ENCODE measurements at places on chromosomes 16 and 17.

GRCh38 chr16:85848986-85849385 lies 49.5 kb downstream of the COX4I1 start:
- DNase-seq, result no peak

- DNase-seq, result no peak
Measured at GRCh38 chr16:46717692-46718091, 28.2 kb downstream of the ORC6 start.

DNA sequence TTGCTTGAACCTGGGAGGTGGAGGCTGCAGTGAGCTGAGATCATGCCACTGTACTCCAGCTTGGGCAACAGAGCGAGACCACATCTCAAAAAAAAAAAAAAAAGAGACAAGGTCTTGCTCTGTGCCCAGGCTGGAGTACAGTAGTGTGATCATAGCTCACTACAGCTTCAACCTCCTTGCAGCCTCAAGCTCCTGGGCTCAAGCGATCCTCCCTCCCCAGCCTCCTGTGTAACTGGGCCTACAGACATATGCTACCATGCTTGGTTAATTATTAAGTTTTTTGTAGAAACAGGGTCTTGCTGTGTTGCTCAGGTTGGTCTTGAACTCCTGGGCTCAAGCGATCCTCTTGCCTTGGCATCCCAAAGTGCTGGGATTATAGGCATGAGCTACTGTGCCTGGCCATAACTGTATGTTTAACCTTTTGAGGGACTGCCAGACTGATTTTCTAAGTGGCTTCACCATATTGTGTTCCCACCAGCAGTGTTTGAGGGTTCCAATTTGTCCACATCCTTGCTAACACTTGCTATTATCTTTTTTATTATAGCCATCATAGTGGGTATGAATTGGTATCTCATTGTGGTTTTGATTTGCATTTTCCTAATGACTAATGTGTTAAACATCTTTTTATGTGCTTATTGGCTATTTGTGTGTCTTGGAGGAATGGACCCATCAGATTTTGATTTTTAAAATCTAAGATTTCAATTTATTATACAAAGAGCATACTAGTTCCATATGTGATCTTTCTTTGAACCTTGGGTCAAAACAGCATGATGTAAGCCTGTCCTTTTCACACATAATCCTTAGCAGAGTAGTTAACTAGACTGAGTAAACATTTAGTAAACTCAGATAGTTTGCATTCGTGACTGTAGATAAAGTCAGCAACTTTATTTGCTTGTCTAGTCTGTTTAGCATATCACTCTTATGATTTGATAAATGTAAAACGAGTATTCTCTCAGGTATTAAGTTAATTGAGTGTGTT lies 38.1 kb upstream of the KPNB1 start:
- no peak for DNase-seq

DNA sequence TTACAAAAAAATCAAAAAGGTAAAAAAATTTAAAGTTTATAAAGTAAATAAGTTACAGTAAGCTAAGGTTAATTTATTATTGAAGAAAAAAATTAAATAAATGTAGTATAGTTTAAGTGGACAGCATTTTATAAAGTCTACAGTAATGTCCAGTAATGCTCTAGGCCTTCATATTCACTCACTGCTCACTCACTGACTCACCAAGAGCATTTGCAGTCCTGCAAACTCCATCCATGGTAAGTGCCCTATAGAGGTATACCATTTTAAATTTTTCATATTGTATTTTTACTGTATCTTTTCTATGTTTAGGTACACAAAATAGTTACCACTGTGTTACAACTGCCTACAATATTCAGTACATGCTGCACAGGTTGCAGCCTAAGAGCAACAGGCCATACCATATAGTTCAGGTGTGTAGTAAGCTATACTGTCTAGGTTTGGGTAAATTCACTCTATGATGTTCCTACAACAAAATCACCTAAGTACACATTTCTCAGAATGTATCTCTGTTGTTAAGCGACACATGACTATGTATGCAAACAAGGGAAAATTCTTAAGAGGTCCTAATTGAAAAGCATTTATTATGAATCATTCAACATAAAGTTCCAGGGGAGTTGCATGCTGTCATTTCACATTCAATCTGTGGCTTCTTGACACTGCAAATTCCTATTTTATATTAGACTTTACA lies 92.3 kb downstream of the SPAG9 start:
- DNase-seq, result no peak

GRCh38 chr17:82234211-82235055 lies 5.6 kb downstream of the SLC16A3 start:
- DNase-seq, result peak; percentile 45

- DNase-seq, result no peak
Measured at GRCh38 chr17:73043686-73044581, 48.6 kb downstream of the SLC39A11 start.

DNA sequence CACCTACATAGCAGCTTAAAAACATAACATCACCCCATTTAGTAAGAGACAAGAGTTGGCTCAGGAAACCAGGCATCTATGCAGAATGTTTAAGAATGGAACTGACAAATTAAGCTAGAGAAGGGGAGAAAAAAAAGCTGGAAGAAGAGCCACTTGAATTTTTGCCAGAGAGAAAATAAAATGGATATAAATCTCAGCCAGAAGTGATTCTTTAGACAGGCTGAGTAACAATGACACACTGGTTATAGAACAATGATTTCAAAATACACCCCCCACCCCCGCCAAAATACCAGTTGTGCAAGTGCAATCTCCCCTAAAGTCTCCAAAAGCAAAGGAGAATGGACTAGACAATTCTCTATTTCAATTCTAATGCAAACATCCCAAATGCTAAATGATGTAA lies 22.4 kb downstream of the LSM12 start:
- no peak for DNase-seq

- no peak for DNase-seq
Measured at GRCh38 chr17:11882716-11883115, 114.6 kb downstream of the ZNF18 start.

DNA sequence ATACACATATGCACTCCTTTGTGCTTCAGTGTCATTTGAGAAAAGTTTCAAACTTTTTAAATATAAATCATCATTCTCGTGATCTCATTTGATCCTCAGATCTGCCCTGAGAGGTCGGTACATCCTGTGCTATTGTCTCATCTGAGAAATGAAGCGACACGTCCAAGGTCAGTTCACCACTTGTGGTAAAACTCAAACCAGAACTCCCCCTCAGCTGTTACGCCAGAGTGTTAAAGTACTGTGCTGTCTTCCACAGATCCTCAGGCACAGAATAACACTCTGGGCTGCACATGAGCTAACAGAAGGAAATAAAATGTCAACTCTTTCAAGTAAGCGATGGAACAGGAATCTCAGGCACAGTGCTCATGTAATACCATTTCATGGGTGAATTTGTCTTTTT lies 31.4 kb downstream of the ANKFN1 start:
- no peak for DNase-seq

DNA sequence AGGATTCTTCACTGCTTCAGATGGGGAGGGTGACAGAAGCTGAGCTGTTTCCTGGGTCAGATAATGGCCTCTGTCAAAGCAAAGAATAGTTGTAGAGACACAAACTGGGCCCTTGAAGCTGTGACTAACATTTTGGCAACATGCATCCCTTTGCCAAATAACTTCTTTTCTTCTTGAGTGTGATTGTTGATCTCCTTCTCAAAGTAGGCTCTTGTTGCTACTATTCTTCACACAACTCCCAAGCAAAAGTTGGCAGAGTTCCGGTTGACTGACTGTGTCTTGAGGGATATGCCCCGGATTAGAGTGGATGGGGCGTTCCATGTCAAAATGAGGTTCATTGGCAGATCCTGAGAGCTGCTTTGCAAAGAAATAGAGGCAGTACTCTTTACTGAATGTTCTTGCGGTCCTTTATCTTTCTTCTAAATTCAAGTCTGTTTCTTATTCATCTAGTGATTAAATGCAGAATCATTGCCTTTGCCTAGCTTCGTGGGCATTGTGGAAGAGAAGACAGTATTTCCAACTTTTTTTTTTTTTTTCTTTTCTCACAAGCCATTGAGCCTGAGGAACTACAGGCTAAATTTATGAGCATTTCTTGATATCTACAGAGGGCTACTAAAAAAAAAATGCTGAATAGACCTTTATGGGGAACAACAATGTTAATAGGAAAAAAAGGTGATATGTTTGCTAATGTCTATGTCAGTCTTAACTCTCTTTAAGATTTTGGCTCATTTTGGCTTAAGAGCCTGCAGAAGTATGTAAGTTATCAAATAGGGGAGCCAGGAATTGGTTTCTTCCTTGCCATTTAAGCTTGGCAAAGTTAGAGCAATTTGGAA lies 5.8 kb downstream of the WIPF2 start:
- DNase-seq, result no peak

GRCh38 chr17:31967648-31968047 lies 30.8 kb downstream of the SUZ12 start:
- no peak for DNase-seq

DNA sequence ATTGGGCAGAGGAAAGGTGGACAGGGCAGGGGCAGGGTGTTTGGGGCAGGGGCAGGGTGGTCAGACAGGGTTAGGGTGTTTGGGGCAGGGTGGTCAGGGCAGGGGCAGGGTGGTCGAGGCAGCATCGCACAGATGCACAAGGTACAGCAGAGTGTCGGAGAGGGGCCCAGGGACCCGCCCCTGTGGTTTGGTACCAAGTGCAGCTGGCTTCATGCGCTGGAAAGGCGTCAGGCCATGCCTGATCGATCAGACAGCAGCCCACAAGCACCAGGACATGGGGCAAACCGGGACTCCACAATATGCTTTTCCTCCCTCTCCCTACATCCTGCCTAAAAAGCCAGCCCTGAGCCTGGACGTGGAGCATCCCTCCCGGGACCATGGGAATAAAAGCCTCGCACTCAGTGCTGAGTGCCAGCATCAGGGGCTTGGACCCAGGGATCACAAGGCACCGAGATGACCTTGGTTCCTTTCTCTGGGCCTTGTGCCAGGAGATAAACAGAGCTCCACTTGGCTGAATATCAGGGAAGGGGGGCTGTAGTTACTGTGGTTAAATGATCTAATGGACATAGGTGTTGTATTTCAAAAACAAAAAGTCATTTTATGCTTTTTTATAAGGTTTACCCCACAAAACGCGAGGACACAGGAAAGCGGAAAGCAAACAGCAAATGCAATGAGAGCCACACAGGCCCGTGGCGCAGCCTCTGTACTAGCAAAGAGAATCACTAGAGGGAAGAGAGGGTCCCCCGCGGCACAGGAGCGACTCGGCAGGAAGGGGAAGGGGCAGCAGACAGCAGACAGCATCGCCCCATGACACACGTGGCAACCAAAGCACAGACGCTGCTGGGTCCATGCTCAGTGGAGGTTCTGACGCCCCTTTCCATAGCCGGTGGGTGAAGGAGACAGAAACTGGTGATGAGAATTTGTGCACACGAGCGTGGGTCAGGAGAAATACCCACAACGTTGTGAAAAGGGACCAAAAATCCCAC lies 5.3 kb upstream of the HEXD start:
- DNase-seq, result no peak

DNA sequence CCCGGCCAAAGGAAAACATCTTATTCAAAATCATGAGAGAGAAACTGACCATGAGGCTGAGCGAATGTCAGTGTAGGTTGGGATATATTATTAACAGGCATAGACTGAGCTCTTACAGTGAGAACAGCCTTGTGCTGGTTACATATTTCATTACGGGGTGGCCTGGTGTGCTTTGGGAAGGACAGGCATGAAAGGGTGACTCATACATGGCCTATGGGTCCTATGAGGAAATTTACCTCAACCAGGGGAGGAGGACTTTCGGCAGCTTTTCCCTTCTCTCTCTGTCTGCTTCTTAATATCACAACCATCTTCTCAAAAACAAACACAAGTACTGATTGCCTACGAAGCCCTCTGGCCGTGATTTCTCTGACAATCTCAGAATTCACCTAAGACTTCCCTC lies 579.1 kb downstream of the CDH13 start:
- DNase-seq, result no peak

GRCh38 chr17:6526362-6527152 lies 29.8 kb downstream of the PITPNM3 start:
- DNase-seq, result no peak

DNA sequence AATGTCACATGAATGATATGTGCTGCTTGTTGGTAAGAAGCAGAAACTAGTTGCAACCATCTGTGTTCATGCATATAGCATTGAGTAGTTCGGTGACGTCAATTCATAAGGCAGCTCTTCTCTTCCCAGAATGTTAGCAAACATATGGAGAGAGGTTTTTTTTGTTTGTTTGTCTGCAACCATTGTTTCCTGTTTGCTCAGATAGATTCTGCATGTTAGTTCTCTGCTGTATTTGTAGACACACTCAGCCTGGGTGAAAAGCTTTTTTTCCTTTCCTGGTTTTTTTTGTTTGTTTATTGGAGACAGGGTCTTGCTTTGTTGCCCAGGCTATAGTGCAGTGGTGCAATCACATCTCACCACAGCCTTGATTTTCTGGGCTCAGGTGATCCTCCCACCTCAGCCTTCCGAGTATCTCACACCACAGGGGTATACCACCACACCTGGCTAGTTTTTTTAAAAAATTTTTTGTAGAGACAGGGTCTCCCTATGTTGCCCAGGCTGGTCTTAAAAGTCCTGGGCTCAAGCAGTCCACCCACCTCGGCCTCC lies 16.7 kb downstream of the WSB1 start:
- no peak for DNase-seq

- no peak for DNase-seq
Measured at GRCh38 chr17:38825762-38826247, 684 bp upstream of the CWC25 start.

GRCh38 chr16:46743232-46743719 lies 4.9 kb downstream of the MYLK3 start:
- DNase-seq, result no peak

DNA sequence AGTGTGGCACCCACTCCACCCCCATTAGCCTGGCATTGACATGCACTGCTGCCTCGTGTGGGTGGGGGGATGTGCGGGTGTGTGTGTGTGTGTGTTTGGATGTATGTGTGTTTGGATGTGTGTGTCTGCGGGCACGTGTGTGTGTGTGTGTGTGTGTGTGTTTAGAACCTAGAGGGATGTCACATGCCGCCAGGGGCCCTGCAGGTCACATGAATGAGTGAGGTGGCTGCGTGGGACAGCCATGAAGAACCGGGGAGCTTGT lies 9.0 kb downstream of the KATNB1 start:
- no peak for DNase-seq

GRCh38 chr16:22885951-22886350 lies 72.0 kb downstream of the HS3ST2 start:
- no peak for DNase-seq

GRCh38 chr16:67608364-67608763 lies 36.6 kb upstream of the CARMIL2 start:
- no peak for DNase-seq

- DNase-seq, result no peak
Measured at GRCh38 chr16:30895627-30896260, 670 bp upstream of the CTF1 start.

GRCh38 chr17:38579083-38579480 lies 26.7 kb downstream of the SRCIN1 start:
- DNase-seq, result no peak

Measured in nephron progenitor cell (in vitro differentiated cells).